ENCODE measurements at places on chromosomes 2 and 18.
A peak's percentile ranks its signal among the peaks of the same experiment; 100 is the strongest.

DNA sequence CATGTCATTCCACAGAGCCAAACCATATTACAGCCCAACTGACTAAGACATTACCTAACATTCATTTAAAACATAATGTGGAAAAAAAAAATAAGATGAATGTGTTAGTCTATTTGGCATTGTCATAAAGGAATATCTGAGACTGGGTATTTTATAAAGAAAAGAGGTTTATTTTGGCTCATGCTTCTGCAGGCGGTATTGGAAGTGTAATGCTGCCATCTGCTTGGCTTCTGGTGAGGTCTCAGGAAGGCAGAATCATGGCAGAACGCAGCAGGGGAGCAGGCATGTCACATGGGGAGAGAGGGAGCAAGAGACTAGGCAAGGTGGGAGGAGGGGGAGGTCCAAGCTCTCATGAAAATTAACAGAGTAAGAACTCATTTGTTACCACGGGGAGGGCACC is 504.8 kb upstream of the LRATD1 start:
- DNase-seq = no peak

DNA sequence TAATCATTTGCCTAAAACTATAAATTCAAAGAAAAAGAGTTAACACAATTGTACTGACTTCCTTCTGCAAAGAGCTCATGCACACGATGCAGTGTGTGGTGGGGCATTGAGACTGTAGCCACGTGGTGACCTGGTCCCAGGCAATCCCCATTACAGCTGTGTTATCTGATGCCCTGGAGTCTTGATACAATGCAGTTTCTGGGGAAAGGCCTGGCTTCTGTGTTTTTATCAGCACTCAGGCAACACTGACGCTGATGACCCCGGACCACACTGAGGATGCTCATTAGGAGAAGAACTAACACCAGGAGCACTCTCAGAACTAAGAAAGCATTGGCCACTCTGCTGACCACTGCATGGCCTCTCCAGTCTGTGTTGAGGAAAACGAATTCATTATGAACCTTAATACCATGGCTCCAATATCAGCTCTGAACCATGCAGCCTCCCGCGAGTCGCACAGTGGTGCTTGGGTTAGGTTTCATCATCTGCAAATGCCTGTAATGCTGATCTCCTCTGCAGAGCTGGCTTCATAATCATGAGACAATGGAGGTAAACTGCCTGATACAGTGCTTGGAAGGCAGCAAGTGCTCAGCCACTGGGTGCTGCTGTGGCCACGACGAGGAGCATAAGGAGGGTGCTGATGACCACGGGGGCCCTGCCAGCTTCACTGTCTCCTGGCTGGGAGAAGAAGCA is 218.5 kb downstream of the MYT1L start:
- no peak for DNase-seq

DNA sequence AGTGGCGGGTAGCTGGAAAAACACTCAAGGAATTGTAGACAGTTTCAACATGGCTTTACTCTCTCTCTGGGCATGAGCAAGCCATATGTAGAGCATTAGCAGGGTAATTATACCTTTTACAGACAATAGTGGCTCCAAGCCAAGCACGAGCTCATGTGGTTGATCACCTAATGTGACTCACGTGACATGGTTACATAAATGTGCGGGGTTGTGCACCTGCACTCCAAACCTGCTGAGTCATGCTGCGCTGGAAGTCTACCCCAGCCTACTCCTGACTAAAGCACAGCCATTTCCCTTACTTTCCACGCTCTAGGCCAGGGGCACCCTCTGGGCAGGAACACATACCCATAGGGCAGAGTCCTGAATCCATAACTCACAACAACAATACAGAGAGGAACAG is 232.8 kb downstream of the MBD5 start:
- peak; percentile 38 for DNase-seq

DNA sequence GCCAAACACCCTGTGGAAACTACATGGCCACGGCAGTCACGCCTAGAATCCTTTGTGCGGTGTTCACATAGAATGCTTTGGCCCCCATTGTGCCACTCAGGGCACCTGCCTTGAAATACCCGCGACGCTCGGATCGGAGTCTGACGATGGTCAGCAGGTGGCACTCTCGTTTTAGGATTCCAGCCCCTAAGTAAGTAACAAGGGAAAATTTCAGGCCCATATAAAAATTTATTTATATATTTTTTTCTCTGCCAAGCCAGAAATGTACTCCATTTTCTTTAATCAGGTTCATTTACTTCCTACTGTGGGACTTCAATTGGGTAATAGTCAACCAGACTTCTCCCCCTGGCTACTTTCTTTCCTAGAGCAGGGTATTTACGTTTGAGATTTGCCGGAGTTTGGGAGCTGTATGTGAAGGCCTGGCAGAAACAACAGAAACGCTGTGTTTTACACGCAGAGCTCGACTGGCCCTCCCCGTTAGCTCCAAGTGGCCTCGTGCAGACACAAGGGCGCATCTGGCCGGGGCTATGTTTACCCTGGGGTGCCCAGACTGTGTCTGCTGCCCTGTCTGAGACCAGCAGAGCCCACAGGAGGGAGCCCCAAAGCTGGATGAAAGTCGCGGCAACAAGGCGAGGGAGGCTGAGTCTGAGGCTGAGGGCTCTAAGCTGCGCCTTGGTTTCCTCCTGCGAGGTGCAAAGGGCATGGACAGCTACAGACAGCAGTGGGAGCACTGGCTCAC is 41.6 kb downstream of the LRRC30 start:
- peak; percentile 34 for DNase-seq

GRCh38 chr2:240172071-240172895 is 31.8 kb upstream of the OTOS start:
- no peak for DNase-seq

GRCh38 chr18:5530629-5531178 is 13.1 kb downstream of the EPB41L3 start:
- DNase-seq = no peak

GRCh38 chr2:65634304-65634703 is 201.9 kb upstream of the SPRED2 start:
- DNase-seq = no peak

DNA sequence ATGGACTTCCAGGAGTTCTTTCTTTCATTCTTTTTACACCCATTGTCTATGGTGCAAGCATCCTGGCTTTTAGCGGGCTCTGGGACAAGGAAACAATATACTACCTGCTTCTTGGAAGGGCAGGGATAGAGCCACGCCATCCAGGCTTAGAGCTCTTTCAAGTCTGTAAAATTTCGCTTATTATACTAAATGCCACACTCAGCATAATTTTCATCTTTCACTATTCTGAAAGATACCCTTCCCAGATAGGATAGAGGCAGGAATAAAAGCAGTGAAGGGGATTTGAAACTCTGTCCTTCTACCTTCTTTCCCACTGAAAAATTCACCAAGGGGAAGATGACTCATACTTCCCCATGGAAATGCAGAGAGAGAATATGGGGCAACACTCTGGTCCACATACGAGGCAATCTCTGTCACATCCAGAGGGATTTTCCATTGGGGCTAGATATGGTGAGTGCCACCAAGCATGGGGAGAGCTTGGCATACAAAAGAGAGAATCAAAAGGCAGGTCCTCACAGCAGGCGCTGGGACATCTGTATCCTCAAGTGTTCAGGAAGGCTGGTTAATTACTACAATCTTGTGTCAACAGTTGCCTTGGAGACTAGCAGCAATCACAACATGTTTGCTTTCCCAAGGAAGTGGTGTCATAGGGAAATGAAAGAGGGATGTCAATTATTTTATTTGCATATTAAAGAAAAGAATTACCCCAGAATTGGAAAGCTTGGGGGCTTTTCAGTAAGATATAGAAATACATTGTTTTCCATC is 127.6 kb downstream of the TDRD15 start:
- no peak for DNase-seq

GRCh38 chr2:199777916-199778315 is 73.1 kb downstream of the FTCDNL1 start:
- no peak for DNase-seq

DNA sequence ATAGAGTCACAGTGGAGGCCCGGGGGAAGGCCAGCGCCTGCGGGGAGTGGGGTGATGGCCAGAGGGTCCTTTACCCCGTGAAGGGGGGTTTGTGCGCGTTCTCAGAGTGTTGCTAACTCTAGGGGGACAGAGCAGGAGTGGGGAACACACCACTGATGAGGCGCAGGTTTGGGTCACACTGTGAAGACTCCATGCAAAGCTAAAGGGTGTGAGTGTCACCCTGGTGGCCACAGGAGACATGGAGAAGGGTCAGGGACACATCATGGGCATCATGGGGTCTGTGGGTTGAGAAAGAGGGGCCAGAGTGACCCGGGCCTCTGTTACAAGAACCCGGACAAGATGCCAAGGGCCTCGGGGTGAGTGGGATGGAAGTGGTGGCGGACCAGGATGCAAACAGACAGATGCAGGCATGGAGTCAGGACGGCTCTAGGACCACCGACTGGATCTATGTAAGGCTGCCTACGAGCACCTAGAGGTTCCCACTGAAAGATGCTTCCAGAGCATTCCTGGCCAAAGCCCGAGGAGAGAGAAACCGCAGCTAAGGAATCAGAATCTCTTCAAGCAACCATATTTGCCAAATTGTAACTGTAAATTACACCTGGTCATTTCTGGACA is 84.3 kb downstream of the PXDN start:
- DNase-seq = no peak

DNA sequence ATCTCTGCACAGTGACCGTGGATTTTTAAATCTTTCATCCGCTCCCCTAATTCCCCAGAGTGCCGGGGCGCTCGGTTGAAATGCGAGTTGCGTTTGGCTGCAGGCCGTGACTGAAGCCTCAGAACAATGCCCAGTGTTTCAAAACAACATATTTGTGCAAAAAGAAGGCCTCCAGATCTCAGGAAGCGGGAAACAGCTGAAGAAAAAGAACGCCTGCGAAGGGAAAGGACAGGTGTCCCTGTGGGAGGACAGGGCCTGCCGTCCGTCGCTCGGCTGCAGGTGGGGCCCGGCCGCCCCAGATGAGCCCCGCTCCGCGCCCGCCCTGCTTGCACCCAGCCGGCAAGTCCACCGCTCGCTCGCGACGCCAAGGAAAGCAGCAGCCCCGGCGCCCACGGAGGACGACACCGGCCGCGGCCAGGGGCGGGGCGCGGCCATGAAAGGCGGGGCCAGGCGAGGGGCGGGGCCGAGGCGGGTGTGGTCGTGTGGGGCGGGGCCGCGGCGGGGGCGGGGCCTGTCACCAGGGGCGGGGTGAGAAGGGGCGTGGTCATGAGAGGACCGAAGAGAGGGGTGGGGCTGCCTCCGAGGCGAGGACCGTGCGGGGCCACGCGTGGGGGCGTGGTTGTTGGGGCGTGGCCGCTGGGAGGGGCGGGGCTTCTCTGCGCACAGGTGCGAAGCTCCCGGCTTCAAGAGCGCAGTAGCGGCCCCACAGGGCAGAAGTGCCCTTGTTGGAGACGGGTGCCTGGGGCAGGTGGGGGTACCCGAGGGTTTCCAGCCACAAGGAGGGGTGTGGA is 17.6 kb upstream of the BOK start:
- DNase-seq = no peak

GRCh38 chr2:33595385-33595784 is 3.7 kb downstream of the FAM98A start:
- DNase-seq = no peak

GRCh38 chr2:119486886-119487285 is 37.4 kb downstream of the SCTR start:
- DNase-seq = peak; percentile 58

DNA sequence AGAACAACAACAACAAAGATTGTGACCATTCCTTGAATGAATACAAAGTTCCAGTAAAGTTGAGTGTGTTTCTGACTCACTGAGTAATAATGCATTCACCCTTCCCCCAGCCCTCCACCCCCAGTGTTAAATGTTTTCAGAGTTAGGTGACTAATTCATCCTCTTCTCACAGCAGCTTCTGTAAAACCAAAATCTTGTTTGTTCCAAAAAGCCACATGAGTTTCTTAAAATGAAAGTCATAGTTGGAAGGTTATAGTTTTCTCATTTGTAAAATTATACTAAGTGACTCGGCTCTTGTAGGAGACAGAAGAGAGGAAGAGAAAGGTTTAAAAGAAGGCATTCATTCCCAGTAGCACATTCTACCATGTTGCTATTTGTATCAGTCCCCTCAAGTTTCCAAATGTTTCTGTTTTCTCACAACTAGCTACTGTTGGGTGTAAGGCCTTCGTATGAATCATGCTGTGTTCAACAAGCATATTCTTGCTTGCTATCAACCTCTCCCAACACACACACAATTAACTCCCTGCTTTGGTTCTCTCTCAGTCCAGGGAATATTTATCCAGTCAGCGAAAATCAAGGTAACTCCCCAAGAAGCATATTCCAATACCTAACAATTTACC is 75.3 kb downstream of the MBD2 start:
- peak; percentile 86 for DNase-seq

GRCh38 chr2:26347286-26347865 is 787 bp upstream of the ADGRF3 start:
- no peak for DNase-seq

GRCh38 chr2:127546797-127547196 is 11.3 kb downstream of the MYO7B start:
- no peak for DNase-seq

DNA sequence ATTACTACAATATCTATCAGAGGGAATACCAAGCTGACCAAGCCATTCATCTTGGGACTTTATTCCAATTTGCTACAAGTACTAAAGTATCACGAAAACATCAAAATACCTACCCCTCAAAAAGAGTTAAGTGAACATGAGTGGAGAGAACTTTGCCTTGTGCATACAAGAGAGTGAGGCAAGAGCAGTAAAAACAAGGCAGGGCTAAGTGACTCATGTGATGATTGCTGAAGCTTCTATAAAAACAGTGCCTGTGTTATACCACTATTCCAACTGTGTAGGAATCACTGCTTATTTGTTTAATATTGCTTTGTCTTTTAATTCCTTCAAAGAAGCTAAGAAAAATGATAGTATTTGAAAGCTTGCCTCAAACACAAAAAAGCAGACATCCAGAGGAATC is 61.2 kb downstream of the FARSB start:
- DNase-seq = peak; percentile 29

DNA sequence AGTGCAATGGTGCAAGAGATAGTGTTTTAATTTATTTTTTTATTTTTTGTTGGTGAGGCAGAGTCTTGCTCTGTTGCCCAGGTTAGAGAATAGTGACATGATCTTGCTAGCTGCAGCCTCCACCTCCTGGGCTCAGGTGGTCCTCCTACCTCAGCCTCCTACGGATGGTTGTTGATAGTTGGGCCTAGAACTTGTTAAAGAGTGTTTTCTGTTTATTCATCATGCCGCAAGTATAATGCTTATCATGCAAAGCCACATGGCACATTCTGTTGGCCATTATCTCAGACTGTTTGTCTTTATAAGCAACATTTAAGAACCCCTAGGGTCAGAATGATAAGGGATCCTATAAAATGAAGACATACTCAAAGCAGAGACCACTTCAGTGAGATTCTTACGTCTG is 1.7 kb downstream of the UGGT1 start:
- DNase-seq = no peak

DNA sequence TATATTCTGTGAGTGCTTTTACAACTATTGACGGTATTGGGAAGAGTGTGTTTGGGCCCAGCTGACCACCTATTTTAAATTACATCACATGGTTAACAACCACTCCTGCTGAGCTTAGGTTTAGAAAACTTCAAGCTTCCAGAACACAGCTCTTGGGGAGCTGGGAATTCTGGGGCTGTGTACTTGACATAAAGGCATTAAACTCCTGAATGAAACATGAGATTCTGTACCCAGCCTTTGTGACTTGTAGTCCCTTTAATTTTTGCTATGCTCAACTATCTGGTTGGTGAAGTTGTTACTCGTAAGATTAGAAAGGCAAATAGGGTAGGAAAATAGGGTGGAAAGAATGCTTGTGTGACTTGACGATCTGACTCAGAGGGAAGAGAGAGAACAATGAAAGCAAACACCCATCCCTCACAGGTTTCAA is 66.9 kb downstream of the LTBP1 start:
- no peak for DNase-seq
